Left renal pelvis (tissue), 4 donors: ENCODE measurements at places on chromosomes 16 and 17.

- no peak for DNase-seq
Measured at GRCh38 chr17:75295201-75296158, 6.2 kb upstream of the SLC25A19 start.

DNA sequence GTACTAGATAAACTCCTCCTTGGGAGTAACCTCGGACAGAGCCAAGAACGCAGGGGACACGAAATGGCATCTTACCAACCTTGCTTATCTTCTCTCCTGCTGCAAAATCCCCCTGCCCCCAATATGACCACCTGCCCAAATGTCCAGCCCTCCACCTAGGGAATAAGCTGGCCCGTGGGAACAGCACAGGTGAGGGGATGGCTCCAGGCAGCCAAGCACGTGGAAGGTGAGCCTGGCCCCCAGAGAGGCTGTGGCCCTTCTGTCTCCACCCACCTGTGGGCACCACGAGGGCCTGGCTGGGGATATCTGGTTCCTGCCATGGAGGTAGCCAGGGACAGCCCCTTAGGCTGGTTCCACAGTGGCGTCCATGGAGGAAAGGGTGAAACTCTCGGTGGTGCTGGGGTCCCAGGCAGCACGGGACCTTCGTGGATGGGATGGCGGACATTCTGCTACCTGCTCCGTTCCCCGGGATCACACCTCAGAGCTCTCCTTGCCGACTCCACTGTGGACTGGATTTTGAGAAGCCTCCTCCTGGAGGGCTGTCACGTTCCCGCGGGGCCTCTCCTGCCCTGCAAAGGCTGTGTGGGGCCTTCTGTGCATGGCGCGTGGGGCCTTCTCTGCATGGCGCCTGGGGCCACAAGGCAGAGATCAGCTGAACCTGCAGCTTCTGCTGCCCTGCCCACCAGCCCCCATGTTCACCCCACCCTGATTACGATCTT, 388.5 kb upstream of the TNRC6C start:
- DNase-seq: no peak

GRCh38 chr17:17886226-17886625, 49.4 kb upstream of the SREBF1 start:
- no peak for DNase-seq

- no peak for DNase-seq
Measured at GRCh38 chr17:13953841-13954240, 115.5 kb upstream of the COX10 start.
